G401 (cell line): ENCODE measurements at places on chromosomes 6 and 20.
A peak's percentile ranks its signal among the peaks of the same experiment; 100 is the strongest.

DNA sequence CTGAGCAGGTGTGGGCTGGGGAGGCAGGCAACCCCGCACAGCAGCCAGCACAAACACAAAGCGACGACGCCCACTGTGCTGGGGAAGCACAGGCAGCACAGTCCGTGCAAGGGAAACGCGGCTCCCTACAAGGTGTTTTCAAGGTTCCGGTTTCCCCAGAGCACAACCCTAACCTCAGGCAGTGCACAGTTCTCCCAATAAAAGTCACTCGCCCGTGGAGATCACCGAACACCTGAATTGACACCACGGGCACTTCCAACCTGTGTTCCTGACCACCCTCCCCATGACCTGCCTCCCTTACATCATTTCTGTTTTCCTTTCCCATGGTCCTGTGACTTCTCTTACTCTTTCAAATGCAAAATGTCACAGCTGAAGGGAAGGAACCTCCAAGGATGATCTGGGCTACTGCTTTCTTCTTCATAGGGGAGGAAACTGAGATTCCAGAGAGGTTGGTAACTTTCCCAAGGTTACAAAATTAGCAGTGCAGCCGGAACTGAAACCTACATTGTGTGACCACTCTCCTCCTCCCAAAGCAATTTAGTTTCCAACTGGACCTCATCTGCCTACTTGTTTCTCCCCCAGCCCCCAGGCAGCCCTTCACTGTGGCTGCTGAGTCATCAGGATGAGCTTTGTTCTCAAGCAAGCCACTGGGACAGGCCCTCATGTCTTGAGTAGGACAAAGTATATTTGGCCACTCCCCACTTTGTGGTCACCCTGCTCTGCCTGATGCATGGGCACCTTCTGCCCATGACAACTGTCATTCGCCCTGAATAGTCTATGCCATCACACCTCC is 125.3 kb downstream of the ATXN1 start:
- no peak for DNase-seq

DNA sequence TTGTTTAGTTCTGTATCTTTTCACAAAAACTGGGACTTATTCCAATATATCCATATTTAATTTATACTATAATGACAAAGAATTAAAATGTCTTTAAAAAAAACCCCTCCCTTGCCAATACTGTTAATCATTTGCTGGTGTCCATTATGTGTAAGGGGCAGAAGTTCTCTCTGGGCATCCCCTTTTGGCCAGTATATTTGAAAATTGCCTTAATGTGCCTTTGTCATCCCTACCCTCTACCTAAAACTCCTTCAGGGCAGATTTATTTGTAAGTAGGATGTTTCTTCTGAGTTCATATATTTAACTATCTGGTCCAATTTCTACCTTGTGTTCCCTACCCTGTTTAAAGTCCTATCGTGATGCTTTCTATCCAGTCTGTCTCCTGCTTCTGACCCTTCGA is 62.9 kb downstream of the ARHGAP18 start:
- no peak for DNase-seq

GRCh38 chr6:116200619-116201249 is 53.1 kb downstream of the TSPYL4 start:
- DNase-seq = no peak

DNA sequence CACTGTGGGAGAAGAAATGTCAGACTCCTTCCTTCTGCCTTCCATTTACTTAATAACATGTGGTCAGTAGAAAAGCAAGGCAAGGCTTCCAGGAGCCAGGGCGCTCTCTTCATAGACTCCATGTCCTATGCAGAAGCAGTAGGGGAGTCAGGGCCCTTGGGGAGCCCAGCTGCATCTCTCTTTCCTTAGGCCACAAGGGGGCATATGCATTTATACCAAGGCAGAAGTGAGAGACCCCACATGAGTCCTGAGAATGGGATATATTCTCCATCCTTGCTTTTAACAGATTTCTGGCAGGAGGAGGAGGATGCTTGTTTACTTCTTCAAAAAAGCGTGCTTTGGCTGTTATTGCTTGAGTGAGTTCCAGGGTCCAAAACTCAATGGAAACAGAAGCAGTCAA is 198.5 kb downstream of the HIVEP2 start:
- no peak for DNase-seq

GRCh38 chr6:110491644-110492317 is 15.4 kb upstream of the SLC22A16 start:
- peak; percentile 16 for DNase-seq

DNA sequence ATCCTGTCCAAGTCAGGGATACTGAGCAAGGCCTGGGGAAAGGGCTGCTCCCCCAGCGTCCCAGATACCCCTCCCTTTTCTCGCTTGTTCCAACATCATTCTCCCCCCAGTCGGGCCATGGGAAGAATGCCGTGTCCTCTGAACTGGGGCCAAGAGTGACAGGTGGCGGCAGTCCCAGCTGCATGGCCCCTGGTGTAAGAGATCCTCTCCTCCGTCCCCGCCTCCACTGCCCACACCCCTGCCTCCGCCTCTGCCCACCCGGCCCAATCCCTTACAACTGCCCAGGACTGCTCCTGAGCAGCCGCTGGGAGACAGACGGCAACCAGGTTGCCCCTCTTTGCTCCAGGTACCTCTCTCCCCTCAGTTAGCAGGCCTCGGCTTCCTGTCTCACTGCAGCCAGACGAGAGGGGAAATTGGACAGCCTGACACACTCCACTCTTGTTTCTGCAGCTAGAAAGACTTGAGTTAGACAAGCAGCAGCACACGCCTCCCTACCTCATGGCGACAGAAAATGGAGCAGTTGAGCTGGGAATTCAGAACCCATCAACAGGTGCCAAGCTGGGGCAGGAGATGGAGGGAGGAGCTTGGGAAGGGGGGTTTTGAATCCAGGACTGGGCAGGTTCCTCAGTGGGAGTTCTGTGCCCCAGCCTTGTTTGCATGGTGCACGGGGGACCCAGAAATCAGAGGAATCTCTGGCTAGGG is at the start of gene MYLK2:
Gene MYLK2, plus strand, starts transcription at position 274 of the 702 bp plus-strand sequence. Its CDS starts 225 bp downstream, at position 499.
- no peak for DNase-seq

GRCh38 chr6:34056305-34057108 is 89.4 kb downstream of the GRM4 start:
- no peak for DNase-seq

GRCh38 chr6:159092631-159093030 is 47.8 kb upstream of the TAGAP start:
- no peak for DNase-seq

DNA sequence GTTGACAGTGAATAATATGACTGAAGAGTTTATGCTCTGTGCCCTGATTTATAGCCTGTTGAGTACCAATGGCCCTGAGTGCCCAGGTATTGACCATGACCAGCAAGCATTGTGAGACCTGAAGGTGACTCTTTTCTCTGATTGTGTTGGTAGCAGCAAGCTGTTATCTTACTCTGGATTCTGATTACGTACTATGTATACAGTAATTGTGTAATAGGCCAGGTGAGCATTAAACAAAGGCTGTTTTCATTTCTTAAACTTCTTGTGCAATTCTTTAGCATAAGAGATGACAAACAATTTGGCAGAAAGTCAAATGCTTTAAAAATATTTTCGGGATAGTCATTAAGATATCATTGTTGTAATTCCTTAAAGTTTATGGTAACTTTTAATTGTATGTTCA is 111.7 kb upstream of the PTPRK start:
- no peak for DNase-seq

DNA sequence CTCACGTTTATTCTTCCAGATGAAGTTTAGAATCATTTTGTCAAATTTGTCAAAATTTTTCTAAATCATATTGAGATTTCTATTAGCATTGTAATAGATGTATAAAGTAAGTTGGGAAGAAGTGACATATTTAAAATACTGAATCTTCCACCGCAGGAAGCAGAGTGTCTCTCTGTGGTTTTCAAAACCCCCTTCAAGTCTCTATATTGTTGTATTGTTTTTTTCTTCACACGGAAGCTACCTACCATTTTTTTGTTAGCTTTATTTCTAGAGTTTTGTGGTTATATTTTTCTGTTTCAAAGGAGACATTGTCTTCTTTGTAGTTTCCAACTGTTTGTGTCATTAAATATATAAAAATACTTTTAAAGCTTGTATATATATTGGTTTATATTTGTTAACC is 188.6 kb downstream of the ZDHHC14 start:
- DNase-seq = no peak
